Stimulated activated CD8-positive, alpha-beta memory T cell treated with anti-CD3 and anti-CD28 coated beads, Interleukin-7, amount 100 ng/mL, for 1 hour (primary cell): ENCODE measurements at places on chromosomes 5 and 9.
A peak's percentile ranks its signal among the peaks of the same experiment; 100 is the strongest.

DNA sequence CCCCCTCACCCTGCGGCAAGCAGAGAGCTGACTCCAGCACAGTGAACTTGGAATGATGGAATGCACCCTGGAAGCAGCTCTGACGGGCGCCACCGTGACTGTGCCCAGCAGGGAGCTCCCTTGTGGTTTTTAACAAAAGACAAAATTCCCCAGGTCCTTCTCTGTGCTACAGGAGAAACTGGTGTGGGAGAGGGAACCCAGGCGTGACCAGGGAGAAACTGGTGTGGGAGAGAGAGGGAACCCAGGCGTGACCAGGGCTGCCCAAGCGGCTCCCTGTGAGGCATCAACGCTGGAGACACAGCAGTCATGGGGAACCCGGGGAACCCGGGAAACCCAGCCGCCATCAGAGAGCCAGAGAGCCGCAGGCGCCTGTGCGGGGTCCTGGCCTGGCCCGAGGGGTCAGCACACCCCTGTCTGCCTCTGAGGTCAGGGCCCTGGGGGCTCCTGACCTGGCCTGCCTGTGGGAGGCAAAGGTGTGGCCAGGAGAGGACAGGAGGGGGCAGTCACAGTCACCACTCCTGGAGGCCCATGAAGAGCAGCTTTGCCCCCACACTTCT, 3.1 kb upstream of the AHRR start:
- no peak for DNase-seq

DNA sequence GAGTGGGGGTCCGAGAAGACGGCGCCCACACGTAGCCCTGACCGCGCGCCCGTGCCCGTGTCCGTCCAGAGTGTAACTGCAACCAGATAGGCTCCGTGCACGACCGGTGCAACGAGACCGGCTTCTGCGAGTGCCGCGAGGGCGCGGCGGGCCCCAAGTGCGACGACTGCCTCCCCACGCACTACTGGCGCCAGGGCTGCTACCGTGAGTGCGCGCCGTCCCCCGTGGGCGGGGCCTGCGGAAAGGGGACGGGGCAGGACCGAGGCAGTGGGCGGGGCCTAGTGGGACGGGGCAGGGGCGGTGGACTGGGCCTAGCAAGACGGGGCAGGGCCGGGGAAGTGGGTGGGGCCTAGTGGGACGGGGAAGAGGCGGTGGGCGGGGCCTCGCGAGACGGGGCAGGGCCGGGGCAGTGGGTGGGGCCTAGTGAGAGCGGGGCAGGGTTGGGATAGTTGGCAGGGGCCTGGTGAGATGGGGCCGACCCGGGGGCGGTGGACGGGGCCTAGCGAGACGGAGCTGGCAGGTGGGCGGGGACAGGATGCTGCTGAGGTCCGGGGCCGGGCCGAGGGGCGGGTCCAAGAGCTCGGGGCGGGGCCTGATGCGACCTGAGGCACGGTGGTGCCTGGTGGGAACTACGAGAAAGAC, 79.1 kb downstream of the NTNG2 start:
- peak; percentile 98 for DNase-seq

DNA sequence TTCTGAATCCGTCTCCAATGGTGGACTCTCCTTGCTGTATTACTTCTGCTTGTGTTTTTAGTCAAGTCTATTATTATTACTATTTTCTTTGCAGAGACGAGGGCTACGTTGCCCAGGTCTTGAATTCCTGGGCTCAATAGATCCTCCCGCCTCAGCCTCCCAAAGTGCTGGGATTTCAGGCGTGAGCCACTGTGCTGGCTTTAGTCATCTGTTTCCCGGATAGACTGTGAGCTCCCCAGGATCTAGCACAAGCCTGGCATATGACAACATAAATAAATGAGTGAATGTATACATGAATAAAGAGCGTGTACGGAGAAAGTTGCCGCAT, 439 bp upstream of the DDX46 start:
- no peak for DNase-seq

DNA sequence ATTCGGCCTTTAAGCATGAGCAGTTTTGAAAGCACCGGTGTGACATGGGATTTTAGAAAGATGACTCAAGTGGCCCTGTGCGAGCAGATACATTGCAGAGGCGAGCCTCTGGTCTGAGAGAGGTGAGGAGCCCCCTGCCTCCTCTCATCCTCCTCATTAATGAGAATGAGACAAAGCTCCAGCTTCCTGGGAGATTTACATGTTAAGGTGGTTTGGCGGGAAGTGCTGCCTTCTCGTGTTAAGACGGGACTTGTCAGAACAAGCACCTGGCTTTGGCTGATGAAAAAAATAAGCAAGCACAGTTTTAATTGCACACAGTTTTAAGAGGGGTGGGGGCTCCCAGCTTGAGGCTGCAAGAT, 68.1 kb downstream of the ACTL7B start:
- no peak for DNase-seq

- DNase-seq = no peak
Observed at GRCh38 chr9:27888661-27889295, 315.5 kb upstream of the C9orf72 start.
